ENCODE measurements at places on chromosomes 13 and 19.

GRCh38 chr13:74633734-74634133 is 499.5 kb upstream of the KLF12 start:
- DNase-seq, result no peak

DNA sequence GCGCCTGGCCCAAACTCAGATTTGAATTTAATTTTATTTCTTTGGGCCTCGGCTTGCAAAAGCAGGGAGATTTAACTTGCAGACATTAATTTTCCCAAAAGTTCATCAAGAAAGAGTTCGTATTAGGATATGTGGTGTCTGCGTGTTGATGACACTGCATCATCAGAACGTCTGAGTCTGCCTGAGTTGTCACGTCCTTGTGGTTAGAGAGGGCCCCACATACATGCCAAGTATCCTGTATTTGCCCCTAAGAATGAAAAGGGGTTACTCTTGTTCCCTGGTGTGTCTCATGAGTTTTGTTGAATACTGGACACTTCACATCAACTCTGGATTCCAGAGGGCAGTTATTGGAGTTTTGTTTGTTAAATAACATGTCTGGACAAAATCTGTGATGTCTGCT is 5.6 kb upstream of the TEX29 start:
- DNase-seq, result no peak

DNA sequence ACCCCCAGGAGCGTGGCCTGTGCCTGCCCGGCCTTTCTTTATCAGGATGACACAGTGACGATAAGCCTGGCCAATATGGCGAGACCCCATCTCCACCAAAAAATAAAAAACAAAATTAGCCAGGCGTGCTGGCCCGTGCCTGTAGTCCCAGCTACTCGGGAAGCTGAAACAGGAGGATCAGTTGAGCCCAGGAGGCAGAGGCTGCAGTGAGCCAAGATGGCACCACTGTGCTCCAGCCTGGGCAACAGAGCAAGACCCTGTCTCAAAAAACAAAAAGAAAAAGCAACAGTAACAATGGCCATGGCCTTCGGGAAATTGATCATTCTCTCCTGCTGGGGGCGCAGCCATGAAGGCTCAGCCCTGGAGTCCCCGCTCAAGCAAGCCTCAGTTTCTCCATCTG is 11.1 kb downstream of the PEX11G start:
- DNase-seq, result no peak

- no peak for DNase-seq
These were observed 141.9 kb downstream of the SUCLA2 start for GRCh38 chr13:47859165-47859564.

- no peak for DNase-seq
These were observed 191.3 kb upstream of the PCDH9 start for GRCh38 chr13:67421475-67421874.

DNA sequence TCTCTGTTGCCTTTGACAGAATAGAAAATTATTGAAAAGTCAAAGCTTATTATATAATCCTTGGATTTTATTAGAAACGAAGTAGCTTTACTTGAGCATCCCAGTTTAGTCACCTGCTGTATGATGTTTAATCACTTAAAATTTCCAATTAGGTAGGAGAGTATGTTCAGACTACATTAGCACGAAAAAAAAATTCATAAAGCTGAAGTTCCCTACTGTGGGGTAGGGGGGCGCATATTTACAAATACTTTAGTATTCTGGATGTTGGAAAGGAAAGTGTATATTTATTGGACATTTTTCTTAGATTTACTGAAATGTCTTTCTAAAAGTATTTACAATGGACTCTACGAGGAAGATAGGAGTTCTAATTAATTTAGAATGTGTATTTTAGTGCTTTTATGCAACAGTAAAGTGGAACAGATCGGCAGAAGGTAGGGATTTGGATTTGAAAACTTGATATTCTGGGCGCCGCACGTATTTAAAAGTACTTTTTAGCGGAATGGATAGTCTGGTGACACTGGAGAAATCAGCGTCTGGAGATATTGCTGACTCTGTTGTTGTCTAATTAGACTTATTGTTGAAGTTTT is 1.9 kb downstream of the CDK8 start:
- no peak for DNase-seq

DNA sequence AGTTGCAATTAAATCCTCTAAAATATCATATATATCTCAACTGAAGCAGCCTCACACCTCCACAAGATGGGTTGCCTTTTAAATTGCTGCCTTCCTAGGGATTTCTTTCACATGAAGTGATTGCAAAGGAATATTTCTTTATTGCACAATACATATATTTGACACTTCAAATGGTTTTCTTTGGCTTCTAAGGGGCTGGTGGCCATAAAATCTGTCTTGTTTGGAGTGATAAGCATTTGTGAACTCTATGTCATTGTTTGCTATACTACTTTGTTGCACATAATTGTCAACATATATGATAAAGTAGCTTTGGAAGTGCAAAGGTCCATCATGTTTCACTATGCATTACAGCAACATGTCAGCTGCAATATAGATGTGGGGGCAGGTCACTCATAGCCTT is 2380.9 kb downstream of the PCDH9 start:
- DNase-seq, result no peak

DNA sequence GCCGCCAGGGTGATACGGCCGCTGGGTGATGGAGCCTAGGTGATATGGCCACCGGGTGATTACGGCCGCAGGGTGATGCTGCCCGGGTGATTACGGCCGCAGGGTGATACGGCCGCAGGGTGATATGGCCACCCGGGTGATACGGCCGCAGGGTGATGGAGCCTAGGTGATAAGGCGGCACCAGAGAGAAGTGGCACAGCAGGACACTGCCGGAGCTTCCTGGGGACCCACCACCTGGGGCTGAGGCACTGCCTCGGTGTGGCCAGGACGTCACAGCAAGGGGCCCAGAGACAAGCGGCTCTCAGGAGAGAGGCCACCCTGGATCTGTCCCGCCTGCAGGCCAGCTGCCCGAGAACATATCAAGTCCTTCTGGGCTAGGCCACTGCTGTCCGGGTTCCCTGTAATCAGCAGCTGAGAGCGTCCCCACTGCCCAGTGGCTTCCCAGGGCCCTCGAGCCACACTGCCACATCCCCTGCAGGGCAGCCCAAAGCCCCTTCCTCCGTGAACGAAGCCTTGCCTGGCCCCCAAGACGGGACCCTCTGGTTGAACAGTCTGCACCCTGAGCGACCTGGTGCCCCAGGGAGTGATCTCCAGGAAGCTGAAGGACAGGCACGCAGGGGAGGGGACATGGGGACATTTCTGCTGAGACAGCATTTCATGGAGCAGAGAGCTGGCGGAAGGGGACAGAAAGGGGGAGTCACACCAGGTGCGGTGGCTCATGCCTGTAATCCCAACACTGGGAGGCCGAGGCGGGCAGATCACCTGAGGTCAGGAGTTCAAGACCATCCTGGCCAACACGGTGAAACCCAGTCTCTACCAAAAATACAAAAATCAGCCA is 22.1 kb downstream of the ZNF787 start:
- no peak for DNase-seq

GRCh38 chr19:14474827-14475226 is 327 bp downstream of the PTGER1 start:
- DNase-seq, result no peak

DNA sequence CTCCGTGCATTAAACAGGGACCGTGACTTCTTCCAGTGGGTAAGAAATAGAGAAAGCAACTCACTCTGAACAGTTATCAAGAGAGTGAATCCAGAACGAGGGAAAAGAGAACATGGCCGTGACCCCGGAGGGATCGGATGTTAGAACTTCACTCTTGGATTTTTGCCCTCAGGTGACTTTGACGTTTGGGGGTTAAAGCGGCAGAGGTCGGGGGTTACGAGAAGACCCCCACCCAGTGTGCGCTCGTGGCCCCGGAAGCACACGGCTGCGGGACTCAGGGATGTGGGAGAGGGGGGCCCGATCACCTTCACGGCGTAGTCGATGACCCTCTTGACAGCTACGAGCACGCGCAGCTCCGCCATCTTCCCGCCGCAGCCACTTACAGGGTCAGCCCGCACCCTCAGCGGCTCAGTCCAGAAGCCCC is at the start of gene ETFB:
TSS of gene ETFB (minus strand) at position 424 of the 424 bp plus-strand sequence. CDS start at position 362, 62 bp downstream.
- no peak for DNase-seq

DNA sequence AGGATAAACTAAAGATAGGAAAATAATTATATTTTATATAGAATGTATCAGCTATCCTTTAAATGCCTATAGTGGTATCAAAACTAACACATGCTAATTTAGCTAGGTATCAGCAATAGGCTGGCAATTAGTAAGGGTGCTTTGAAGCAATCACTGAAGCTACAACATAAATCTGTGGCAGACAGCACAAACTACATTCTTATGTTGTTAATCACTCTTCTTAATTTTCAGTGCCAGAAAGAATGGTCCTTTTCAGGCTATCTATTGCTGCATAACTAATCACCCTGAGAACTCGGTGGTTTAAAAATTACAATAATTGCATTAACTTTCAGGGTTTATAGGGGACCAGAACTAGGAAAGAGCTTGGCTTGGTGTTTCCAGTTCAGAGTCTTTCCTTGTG is 963.1 kb downstream of the EFNB2 start:
- no peak for DNase-seq

- no peak for DNase-seq
These were observed 802 bp downstream of the CDC37 start for GRCh38 chr19:10402441-10403038.

DNA sequence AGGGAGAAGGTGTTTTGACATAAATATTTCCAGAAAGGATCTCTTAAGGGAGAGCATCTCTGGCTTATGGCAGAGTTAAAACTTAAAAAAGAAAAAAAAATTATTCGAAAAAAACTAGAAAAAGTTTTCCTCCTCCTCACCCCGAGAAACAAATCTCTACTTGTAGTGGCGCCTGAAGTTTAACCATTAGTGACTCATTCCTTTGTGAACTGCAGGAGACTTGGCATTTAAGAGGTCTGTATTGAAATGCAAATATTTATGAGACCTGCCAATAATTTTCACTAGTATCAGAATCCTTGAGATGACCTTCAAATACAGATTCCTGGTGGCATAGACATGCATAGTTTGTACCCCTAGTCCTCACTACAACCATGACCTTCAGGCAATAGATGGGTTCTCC is 64.9 kb upstream of the MED4 start:
- no peak for DNase-seq

GRCh38 chr19:54248016-54248601 is 5.5 kb upstream of the LILRA6 start:
- peak; percentile 12 for DNase-seq

GRCh38 chr19:5417495-5418436 is 37.5 kb upstream of the ZNRF4 start:
- DNase-seq, result no peak

GRCh38 chr13:26007261-26008125 is 44.3 kb downstream of the SHISA2 start:
- DNase-seq, result no peak

DNA sequence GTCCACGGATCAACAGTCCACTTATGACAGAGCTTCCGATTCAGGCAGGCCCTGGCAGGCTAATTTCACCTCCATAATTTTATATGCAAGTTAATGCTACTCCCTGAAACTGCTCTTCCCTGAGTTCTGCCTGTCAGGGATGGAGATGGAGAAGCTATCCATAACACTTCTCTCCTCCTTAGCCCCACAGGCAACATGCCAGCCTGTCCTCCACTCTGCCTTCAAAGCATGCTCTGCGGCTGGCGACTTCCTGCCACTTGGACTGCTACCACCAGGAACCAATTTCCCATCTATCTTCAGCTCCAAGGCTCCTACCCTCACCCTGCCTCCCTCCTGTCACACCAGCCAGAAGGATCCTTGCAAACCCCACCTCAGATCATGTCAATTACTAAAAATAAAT is 35.4 kb downstream of the GSX1 start:
- DNase-seq, result no peak

All from stimulated activated CD4-positive, alpha-beta T cell treated with anti-CD3 and anti-CD28 coated beads, TNF-alpha, amount 100 ng/mL, for 24 hours (primary cell).